COR-L47 (cell line): ENCODE measurements at places on chromosomes 2 and 18.

GRCh38 chr18:68454511-68455228, 260.2 kb downstream of the TMX3 start:
- no peak for DNase-seq

- DNase-seq, result no peak
These were observed 59.9 kb downstream of the BIN1 start for GRCh38 chr2:127047054-127047453.

GRCh38 chr2:121284463-121285449, at the start of gene TFCP2L1:
Gene TFCP2L1 (minus strand): TSS chr2:121285202. CDS start chr2:121285109, 93 bp downstream.
- DNase-seq, result peak; percentile 61

DNA sequence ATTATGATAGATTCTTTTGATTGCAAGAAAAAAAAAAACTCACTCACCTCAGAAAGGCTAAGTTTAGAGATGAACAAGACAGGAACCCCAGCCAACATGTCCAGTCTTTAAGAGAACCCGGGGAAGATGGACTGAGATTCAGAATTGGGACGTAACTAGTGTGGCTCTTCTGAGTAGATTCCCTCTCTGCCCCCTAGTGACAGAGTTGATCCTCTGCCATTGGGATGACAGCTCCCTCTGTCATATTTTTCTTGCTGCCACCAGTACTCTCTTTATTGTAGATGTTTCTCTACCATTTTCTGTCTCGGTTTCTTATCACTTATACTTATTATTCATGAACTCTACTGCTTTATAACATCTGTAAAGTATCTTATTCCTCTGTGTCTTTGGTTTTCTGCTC, 77.7 kb downstream of the GULP1 start:
- DNase-seq, result peak; percentile 45

- no peak for DNase-seq
These were observed 52.7 kb downstream of the LBH start for GRCh38 chr2:30283931-30284565.

DNA sequence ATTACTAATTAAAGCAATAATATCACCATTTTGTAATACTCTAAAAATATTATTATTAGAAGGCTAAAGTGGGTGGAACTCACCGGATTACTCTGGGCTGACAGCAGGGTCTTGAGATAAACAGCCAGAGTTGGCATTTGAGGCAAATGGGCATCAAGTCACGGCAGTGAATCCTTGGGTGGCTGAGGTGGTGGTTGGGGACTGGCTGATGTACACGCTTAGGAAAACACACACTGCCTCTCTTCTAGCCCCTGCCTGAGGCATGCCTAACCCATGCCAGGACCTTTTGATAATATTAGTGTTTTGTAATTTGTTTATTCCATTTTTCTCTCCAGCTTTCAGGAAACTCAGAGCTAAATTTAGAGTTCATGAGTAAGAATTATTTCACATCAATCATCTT, 76.8 kb downstream of the ACKR3 start:
- no peak for DNase-seq

DNA sequence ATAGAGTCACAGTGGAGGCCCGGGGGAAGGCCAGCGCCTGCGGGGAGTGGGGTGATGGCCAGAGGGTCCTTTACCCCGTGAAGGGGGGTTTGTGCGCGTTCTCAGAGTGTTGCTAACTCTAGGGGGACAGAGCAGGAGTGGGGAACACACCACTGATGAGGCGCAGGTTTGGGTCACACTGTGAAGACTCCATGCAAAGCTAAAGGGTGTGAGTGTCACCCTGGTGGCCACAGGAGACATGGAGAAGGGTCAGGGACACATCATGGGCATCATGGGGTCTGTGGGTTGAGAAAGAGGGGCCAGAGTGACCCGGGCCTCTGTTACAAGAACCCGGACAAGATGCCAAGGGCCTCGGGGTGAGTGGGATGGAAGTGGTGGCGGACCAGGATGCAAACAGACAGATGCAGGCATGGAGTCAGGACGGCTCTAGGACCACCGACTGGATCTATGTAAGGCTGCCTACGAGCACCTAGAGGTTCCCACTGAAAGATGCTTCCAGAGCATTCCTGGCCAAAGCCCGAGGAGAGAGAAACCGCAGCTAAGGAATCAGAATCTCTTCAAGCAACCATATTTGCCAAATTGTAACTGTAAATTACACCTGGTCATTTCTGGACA, 84.3 kb downstream of the PXDN start:
- DNase-seq, result no peak

GRCh38 chr2:25566694-25567093, 106.7 kb downstream of the DTNB start:
- no peak for DNase-seq
